ENCODE measurements at places on chromosomes 3 and 15.

GRCh38 chr3:129317848-129318247 is 39.2 kb downstream of the HMCES start:
- no peak for DNase-seq

DNA sequence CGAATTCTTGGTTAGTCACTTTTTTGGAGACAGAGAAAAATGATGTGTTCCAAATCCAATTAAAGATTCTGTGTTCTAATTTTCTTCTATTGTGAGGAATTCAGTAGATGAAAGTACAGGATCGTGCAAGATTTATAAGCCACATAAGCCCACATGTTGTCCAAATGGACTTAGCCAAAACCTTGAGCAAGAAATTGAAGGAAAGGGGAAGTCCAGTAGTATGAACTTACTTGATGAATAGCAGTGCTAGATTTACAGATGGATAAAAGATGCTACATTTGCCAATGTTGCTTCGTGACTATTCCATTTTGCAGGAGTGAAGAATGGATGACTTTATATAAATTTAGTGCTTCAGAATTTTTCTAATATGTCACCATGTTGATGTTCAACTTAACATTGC is 120.0 kb upstream of the ATP11B start:
- DNase-seq: no peak

- DNase-seq: no peak
Observed at GRCh38 chr3:136404056-136404455, 153.9 kb downstream of the PCCB start.

- DNase-seq: no peak
Observed at GRCh38 chr3:38015485-38015884, 14.0 kb downstream of the PLCD1 start.

- no peak for DNase-seq
Observed at GRCh38 chr3:100260081-100260684, 609 bp upstream of the TBC1D23 start.

All from stimulated activated CD4-positive, alpha-beta T cell treated with anti-CD3 and anti-CD28 coated beads, TNF-alpha, amount 100 ng/mL, for 4 hours (primary cell).